Type B pancreatic cell (in vitro differentiated cells): ENCODE measurements at places on chromosomes 3 and 15.

DNA sequence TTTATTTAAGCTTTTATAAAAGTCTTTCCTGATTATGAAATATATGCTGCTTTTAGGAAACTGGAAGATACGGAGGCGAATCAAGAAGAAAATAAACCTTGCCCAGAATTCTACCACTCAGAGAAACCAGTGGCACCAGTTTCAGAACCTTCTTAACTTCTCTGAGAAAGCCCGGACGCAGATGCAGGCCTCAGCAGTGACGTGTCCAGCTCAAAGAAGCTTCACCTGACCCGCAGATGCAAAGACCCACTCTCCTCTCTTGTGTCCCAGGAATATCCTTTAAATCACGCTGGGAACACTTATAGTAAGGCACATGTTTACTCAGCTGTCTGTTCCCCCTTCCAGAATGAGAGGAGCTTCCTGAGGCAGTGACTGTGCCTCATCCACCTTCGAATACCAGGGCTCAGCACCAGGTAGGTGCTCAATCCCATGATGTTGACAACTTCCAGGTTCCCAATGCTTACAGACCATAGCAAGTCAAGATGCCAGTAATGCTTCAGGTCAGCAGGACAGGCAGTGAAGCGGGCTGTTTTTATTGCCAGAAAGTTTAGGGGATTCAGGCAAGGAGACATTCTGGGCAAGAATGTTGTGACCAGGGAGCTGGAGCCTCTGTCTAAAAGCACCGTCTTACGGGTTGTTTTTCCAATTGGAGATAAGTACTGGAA lies 39.9 kb upstream of the LDHAL6B start:
- no peak for DNase-seq

DNA sequence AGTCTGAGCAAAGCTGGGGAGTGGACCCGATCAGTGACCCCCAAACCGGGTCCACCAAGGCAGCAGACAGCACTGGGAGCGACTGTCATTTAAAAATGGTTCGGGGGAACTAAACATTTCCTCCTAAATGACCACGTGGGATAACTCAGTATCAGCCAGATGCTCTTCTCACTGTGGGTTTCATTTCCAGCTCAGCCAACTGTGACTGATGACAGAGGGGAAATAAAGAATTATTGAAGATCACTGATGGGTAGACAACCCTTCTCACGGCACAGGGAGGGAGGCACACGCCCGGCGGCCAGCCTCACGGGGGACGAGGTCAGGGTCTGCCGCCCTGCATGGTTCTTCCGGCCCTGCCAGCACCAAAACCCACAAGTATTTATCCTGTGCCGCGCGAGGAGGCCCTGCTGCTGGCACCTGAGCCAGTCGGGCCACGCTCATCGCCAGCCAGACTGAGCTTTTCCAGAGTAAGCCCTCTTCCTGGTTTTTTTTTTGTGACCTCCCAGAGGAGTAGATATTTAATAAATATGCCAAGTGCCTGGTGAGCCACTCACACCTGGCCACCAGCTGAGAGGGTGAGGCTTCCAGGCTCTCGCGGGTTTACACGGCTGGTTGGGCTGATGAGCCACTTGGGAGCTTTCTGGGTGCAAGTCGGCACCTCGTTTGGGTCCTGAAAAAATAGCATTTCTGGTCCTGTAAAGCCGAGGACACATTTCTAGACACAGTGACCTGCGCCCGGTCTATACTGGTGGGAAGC lies 6.2 kb downstream of the MELTF start:
- no peak for DNase-seq

- no peak for DNase-seq
Measured at GRCh38 chr15:89790661-89791060, 14.5 kb downstream of the MESP2 start.

DNA sequence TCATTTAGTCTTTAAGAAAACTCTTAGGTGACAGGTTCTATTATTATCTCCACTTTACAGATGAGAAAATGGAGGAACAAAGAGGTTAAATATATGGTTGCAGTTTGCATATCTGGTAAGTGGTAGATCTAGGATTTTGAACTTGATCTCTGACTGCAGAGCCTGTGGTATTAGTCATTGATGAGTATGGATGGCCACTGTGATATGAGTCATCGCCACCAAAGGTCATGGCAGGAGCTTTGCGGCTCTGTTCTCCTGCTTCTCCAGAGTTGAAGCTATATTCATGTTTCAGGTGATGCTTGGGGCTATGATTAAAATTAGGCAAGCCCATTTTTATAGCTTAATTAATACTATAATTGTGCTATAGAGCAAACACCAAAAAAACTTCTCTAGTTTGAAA lies 306.2 kb upstream of the DPPA4 start:
- DNase-seq, result no peak

- no peak for DNase-seq
Measured at GRCh38 chr3:12446298-12446697, 38.0 kb upstream of the TSEN2 start.

DNA sequence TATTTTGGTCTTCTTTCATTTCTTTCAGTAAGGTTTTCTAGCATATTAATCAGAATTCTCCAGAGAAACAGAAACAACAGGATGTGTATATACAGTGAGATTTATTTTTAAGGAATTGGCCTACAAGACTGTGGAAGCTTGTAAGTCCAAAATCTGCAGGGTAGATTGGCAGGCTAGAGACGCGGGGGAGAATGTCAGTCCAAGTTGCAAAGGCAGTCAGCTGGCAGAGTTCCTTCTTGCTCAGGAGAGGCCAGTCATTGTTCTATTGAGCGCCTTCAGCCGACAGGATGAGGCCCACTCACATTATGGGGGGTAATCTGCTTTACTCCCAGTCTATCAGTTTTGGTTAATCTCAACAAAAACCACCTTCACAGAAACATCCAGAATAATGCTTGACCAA lies 133.4 kb upstream of the UBE3A start:
- no peak for DNase-seq
